ENCODE measurements at places on chromosomes 12 and 14. TPM values are rescaled to one million over a fixed set of nuclear protein-coding genes. Genes with fewer than 3 reads are reported as not detected.

TSPAN19 gene
- not detected for polyA plus RNA-seq

SLCO1A2 gene
- not detected for polyA plus RNA-seq

DNA sequence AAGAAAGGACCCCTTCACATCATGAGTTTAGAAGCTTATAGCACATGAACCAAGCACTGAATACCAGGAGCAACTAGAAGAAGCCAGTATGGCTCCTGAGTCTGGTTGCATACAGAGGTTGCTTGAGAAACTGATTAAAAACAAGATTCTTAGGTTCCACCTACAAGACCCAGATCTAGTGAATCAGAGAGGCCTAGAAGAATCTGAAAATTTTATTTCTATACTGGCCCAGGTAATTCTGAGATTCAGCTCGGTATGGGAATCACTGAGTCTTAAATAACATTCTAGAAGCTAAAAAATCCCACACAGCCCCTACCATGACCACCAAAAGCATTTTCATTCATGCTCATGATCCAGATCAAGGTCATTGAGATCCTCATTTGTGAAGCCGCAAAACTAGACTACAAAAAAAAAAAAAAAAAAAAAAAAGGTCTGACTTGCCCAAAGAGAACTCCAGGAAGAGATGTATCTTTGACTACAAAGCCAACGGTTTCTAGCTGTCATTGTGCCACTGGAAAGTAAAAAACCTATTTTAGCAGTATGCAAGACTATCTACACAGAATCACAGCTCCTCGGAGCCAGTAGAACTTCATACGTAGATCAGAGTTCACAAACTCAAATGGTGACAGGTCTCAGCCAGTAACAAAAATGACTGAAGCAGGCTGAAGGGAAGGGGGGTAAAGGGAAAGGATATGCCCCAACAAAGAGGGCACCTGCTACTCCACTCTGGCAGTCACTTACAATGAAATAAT, 168.4 kb upstream of the EGLN3 start:
- DNase-seq = no peak
- H3K36me3 ChIP-seq = no peaks in the 10 kb centered on the region
- H3K27ac ChIP-seq = no peak overlapping the region
- H3K4me1 ChIP-seq = no peaks in the 10 kb centered on the region

DNA sequence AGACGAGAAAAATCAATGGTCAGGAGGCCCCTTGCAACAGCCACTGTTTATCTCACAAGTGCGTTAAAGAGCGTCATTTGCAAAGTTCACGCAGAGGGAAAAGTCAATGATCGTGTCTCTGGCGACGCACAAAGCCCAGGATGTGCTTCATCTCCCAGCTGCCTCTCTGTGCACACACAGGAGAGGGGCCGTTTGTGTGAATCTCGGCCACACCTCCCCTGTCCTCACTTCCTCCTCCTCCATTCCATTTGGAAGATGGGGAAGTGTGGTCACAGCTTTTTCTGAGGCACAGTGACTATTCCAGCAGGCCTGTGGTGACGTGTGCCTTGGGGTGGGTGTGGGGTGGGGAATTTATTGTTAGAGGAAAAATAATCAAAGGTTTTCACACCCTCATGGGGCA, 90.4 kb downstream of the RBM19 start:
- H3K27ac ChIP-seq = no peak overlapping the region
- no peak overlapping the region for H3K4me3 ChIP-seq
- H3K36me3 ChIP-seq = no peaks in the 10 kb centered on the region
- no peaks in the 10 kb centered on the region for H3K4me1 ChIP-seq

- H3K4me3 ChIP-seq = no peak overlapping the region
- no peaks in the 10 kb centered on the region for H3K4me1 ChIP-seq
- no peaks in the 10 kb centered on the region for H3K27me3 ChIP-seq
- H3K36me3 ChIP-seq = no peaks in the 10 kb centered on the region
- H3K27ac ChIP-seq = no peak overlapping the region
These were observed 30.8 kb downstream of the CACNA1C start for GRCh38 chr12:2083561-2083960.

All from endothelial cell of umbilical vein (primary cell).